RPMI7951 (cell line): ENCODE measurements at places on chromosomes 2 and 18. TPM values are rescaled to one million over a fixed set of nuclear protein-coding genes. Genes with fewer than 3 reads are reported as not detected.

DNA sequence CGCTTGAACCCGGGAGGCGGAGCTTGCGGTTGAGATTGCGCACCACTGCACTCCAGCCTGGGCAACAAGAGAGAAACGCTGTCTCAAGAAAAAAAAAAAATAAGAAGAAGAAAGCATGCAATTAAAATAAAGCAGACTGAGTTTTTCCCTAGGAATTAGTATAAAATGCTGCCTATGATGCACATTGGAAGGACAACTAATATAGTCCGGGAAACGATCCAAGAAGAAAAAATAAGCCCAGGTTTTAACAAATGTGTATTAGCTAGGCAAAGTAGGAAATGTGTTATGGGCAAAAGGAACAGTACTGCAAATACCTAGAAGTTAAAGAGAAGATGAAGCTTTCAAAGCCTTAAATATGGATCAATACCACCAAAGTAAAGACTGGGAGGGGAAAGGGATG, 64.0 kb downstream of the SPIRE1 start:
- DNase-seq: no peak

DNA sequence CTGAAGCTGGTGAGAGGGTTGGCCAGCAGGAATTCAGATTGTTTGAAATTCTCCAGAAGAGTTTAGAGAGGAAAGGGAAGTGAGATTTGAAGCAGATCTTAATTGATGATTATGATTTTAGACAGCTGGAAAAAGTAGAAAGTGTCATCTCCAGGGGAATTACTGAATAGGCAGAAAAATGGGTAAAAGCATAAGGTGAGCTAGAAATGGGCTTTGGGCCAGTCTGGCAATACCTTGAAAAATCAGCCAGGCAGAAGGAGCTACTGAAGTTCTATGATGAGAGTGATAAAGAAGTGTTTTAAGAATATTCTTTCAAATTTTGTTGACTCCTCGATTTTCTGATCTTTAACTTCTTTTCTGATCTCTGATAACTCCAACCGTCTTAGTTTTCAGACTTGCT, 172.9 kb upstream of the CCDC150 start:
- DNase-seq: no peak

- DNase-seq: peak; percentile 74
These were observed 266.2 kb upstream of the SLC39A10 start for GRCh38 chr2:195390686-195391321.

GRCh38 chr2:855177-855576, 95.5 kb upstream of the SNTG2 start:
- DNase-seq: no peak

- DNase-seq: no peak
These were observed 12.6 kb downstream of the FN1 start for GRCh38 chr2:215423234-215423633.

The BUB1 gene
- total RNA-seq: 161 and 174 TPM in 2 replicates

DNA sequence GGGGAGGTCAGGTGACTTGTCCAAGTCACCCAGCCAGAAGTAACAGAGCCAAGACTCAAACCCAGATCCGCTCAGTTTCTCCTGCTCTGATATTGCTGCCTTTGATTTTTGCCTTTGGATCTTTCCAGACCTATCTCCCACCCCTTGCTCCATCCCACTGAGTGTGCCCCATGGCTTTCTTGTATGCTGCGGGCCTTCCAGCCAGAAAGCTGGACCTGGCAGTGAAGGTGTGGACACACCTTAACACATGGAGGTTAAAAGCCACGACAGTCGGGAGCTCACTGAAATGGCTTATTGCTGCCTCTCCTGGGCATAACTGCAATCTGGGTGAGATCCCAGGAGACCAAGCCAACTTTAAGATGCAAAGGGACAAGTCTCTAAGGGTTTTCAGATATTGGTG, 86.7 kb downstream of the LONRF2 start:
- DNase-seq: no peak

The EGR4 gene
- total RNA-seq: not detected in 2 replicates

DNA sequence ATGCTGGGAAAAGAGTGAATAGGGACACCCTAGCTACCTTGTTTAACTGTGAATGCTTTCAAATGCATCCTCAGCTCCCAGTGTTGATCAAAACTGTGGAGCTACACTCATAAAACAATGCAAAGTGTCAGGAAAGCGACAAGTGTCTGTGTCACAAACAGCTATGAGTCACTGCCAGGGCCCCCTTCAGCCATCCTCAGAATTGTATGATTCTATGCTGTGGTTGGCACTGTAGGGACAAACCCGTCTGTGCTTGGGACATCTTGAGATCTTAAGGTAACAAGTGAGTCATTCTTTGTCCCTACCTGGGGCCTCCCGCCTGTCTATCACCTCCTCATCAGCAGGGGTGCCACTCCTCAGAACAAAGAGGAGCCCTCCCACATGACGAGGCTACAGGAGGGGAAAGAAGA, 42.4 kb downstream of the KLF7 start:
- DNase-seq: no peak

The RAB12 gene
- total RNA-seq: 50.6 and 61.8 TPM in 2 replicates

DNA sequence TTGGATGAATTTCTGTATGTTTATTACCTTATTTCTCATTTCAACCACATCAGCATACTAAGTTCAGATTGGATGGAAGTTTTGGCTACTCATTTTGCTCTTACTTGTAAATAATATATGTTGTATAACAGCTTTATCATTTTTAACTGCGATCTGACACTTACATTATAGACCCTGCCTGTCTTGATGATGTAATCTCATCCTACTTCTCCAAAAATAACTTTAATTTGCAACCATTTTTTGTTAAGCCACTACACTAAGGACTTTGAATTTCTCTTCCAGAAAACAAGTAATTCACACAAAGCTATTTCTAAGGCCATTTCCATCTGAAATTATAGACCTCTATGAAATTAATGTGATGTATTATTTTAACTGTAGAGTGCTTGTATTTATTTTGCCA, 240.7 kb downstream of the WDR7 start:
- DNase-seq: no peak

The GALNT5 gene
- total RNA-seq: 10.6 TPM in 2 replicates

DNA sequence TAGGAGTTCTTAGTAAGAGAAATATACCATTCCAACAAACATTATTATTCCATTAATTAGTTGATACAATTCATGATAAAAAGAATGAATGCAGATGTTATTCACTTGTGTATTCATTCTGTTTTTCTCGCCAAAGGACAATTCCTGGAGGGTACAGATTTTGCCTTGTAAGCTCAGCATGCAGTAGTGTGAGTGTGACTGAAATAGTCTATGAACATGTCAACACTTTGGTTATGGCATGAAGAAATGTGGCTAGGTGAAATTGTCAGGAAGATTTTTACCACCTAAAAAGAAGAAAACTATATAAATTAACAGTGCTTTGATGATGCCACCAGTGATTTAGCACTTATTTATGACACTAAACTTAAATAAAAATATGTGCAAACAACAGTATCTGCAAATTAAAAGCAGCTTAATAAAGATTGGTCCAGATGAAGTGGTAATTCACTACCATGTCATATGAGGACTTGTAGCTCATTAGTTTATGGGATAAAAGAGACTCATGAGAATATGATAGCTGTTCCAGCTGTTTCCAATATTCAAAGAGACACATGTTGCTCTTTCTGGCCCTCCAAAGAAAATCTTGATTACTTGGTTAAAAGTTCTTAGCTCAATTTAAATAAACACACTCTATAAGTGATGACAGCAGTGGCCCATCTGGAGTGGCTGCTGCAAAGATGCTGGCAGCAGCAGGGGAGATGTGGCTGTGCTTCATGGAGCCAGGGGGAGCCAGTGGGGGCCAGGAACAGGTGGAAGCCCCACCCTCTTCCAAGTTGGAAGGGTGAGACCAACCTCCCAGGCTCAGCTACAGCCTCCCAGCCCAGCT, 165.0 kb downstream of the CDH19 start:
- DNase-seq: no peak

DNA sequence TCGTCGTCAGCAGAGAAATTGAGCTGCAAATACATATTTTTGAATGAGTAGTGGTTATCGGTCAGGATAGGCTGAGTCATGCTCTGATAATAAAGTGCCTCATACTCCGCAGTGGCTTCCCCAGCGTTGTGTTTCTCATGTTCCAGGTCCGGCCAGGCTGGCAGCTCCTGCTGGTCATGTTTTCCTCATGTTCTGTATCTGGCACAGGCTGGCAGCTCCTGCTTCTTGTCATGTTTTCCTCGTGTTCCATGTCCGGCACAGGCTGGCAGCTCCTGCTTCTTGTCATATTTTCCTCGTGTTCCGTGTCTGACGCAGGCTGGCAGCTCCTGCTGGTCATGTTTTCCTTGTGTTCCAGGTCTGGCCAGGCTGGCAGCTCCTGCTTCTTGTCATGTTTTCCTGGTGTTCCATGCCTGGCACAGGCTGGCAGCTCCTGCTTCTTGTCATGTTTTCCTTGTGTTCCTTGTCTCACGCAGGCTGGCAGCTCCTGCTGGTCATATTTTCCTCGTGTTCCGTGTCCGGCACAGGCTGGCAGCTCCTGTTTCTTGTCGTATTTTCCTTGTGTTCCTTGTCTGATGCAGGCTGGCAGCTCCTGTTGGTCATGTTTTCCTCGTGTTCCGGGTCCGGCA, 148.9 kb downstream of the ATP9B start:
- DNase-seq: no peak
